H54 (cell line): ENCODE measurements at places on chromosomes 7 and 10.

DNA sequence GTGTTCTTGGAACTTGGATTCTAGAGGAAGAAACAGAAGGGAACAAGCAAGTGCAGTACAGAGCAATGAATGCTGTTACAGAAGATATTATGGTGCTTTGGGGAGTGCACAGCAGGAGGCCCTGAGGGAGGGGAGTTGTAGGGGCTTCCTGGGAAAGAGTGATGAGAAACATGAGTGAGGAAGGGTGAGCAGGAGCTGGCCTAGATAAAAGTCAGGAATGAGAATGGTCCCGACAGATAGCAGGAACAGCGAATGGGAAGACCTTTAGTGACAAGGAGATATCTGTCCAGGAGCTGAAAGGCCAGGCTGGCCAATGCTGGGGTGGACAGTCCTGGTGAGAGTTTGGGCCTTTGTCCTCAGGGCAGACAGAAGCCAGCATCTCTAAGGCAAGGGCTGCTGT lies 20.6 kb upstream of the CCNJ start:
- no peak for DNase-seq

- peak; percentile 98 for DNase-seq
Measured at GRCh38 chr7:214410-215212, 22.2 kb downstream of the FAM20C start.

GRCh38 chr7:1237704-1238255 lies 5.1 kb downstream of the UNCX start:
- no peak for DNase-seq

DNA sequence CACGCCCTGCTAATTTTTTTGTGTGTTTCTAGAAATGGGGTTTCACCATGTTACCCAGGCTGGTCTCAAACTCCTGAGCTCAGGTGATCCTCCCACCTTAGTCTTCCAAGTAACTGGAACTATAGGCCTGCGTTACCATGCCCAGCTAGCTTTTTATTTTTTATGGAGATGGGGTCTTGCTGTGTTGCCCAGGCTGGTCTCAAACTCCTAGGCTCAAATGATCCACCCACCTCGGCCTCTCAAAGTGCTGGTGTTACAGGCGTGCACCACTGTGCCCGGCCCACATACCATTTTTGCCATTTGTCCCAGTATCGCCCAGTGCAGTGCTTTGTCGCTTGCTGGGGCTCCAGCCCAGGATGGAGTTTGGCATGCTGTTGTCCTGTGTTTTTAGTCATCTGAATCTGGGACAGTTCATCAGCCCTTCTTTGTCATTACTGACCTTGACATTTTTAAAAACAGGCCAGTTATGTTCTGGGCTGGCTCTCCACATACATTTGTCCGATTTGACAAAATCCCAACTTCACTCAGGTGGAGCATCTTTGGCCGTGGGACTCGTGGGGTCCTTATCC lies 16.7 kb downstream of the FOXK1 start:
- DNase-seq: no peak

DNA sequence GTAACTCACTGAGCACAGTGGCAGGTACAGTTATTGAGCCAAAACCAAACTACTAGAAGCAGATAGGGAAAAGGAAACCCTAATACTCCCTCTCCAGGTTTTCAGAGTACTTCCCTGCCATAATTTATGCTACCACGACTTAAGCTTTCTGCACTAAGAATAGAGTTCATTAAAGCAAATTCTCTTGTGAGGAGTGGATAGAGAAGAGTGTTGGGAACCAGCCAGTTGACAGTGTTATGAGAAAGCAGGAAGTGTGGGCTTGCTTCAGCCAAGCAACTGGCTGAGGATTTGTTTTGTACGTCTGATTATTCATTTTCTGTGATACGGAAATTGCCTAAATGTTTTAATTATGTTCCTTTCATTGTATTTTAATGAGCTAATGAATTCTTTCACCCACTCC lies 280.5 kb downstream of the KIF20B start:
- DNase-seq: no peak

DNA sequence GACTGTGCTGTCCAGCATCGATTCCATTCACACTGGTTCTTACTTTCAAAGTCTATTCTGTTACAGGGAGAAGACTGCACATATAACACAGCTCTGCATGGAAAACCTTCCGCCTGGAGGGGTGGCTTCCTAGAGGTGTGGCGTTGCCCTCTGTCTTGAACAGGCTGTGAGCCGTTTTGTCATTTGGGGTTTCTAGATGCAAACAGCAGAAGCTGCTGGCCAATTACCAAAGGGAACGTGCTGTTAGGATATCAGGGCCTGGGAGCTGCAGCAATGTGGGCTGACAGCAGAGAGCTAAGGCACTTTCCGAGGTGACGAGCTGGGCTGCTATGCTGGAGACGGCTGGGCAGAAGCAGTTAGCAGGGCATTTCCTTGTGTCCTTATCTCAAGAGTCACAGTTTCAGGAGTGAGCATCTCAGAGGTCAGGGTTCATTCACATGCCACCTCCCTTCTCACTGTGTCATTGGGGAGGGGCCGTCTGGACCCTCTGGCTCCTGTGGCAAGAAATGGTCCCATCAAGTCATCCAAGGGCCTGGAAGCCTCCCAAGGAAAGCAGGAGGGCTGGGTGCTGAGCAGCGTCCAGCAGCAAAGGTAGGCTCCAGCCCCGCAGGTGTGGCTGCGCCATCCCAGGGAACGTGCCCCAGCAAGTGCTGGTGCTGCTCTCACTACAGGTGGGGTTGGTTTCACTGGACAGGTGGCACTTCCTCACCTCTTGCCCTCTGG lies 106.5 kb downstream of the WDR37 start:
- no peak for DNase-seq

- DNase-seq: no peak
Measured at GRCh38 chr10:45209888-45210287, 105.5 kb downstream of the OR13A1 start.

GRCh38 chr10:86365346-86366032 lies 1.1 kb downstream of the GRID1 start:
- DNase-seq: no peak

GRCh38 chr10:29703271-29703670 lies 68.5 kb upstream of the SVIL start:
- no peak for DNase-seq

DNA sequence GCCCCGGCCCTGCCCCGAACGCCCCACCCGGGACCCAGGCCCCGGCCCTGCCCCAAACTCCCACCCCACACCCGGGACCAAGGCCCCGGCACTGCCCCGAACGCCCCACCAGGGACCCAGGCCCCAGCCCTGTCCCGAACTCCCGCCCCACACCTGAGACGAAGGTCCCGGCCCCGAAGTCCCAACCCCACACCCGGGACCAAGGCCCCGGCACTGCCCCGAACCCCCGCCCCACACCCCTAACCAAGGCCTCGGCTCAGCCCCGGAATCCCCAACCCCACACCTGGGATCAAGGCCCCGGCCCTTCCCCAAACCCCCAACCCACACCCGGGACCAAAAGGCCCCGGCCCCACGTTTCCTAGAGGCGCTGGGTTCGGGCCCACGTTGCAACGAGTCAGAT lies 1.1 kb upstream of the LARP4B start:
- no peak for DNase-seq

- no peak for DNase-seq
Measured at GRCh38 chr10:49360271-49361177, 35.4 kb downstream of the DRGX start.

DNA sequence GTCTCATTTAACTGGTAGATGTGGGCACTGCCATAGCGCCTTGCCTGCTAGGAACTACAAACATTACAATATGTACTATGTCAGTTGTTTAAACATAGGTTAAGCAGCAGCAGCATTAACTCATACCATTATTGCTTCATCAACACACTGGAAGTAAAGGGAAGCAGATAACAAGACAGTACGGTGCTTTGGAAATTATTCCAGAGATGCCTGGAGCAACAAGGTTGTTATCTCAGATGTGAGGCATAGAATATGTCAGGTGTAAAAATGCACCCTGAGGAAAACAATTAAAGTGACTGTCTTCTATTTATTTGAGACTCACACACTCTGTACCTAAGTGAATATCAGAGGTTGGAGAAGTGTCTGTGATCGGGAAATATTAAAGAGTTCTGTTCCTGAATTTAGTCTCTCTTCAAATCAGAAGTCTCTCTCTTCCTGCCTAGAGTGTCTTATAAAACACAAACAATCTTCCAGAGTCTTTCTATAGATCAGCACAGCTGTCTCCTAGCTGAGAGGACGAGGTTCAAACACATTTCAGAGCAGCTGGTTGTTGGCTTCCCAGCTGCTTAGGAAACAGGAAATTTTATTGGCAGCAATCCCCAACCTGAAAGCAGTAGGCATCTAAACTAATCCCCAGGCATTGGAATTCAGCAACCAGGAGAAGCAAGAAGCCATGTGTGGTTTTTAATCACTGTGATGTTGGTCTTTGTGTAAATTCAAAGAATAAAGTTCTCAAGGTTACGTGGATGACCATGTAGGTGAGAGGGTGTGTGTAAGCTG lies 994.4 kb upstream of the LRRTM3 start:
- no peak for DNase-seq

DNA sequence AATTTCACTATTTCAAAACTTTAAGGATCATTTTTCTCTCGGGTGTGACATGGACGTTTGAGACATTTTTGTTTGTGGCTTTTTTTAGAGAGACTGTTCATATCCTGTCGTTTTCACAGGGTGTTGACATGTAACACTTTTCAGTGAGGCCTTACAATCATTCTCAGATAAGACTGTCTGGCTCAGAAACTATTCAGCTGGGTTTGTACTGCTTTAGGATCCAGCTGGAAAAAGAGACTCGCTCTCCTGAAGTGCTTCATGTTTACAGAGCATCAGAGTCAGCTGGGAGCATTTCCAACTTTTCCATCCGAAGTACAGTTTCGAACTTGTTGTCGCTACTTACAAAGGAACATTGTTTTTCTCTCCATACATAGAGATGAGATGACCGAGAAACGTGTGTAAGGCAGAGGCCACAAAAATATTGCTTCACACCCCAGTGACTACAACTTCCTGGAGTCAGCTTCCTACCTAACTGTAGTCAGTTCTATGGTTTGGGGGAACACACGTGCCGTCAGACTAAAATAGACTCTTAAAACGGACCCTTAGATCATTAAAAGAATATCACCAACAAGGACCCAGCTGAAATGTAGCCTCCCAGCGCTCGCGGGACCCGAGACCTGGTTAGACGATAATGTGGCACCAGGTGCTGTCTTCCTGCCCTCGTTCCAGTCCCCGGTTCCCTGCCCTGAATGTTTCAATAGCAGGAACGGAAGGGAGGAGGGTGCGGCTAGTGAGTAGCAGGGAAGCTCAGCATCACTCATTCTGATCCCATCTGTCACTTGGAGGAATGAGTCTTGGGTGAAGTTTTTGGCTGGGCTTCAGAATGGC lies 78.0 kb downstream of the MKI67 start:
- no peak for DNase-seq

DNA sequence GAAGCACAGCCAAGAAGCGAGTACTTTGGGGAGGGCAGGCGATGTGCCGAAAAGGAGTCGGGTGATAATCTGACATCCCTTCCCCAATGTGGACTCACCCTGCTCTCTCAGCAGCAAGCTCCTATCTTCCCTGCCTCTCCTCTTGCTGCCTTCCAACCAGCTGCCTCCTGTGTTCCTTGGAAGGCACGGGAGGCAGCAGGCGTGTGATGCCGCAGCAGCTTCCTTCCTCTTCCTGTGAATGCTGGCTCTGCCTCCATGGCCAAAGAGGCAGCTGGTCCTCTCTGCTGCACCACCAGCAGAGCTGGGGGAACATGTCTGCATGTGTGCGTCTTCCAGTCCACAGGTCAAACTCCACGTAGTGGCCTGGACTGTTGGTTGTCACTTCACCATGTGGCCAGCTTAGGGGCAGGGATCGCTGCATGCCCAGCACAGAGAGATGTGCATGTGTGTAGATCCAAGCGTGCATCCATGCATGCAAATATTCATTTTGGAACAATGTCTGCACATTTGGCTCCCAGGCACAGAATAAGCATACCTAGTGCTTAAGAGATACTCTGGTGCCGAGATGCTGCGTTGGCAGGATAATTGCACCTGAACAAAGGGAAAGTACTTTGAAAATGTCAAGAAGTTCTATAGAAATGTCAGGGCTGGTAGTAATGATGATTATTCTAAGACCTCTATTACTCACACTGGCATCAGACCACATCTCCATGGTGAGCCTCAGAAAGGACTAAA lies 499.8 kb downstream of the PLXNA4 start:
- no peak for DNase-seq

GRCh38 chr10:131670341-131670740 lies 230.5 kb upstream of the PPP2R2D start:
- DNase-seq: no peak

DNA sequence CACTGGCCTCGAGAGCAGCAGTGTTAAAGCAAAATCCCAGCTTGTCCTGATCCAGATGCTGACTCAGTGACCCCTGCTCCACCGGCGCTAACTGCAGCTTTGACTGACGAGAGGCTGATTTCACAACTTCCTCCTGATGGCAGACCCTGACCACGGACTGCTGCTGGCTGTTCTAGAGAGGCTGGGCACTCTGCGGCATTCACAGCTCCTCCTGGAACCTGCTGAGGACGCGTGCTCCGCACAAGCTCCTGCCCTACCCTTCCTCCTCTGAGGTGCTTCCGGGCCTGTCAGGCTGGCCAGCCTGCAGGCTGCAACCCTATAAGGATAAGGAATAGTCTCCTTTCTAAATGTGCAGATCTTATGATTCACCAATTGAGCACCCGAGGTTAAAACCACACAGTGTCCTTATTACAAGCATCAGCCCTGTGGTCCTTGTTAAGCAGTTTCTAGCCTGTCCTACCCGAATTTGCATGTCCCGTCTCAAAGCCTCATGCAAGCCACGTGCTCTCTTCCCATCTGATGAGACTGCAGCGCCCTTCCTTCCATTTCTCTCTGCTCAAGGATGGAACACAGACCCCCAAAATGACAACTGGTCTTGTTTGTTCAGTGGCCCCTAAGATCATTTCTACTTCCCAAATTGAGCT lies 35.5 kb upstream of the NCAPG2 start:
- peak; percentile 53 for DNase-seq

DNA sequence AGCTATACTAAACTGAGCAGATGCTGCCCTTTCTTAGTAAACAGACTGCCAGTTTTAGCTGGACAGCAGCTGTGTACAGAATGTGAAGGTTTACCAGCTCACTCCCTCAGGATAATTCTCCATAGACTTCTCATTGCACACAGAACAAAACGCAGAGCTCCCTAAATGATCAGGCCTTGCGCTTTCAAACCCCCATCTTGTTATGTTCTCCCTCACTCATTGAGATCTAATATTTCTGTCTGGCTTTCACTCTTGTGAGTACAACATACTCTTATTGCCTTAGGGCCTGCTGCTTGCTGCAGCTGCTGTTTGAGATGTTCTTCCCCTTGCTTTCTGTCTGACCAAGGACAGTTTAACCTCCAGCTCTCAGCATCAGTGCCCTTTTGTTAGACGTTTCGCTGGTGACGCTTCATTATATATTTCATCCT lies 17.3 kb downstream of the VWDE start:
- DNase-seq: no peak

- DNase-seq: no peak
Measured at GRCh38 chr10:78407966-78408365, 374.3 kb downstream of the RPS24 start.

GRCh38 chr7:144796919-144797318 lies 38.9 kb downstream of the TPK1 start:
- DNase-seq: no peak

- no peak for DNase-seq
Measured at GRCh38 chr10:101716891-101717659, 22.1 kb upstream of the FBXW4 start.
